ENCODE measurements at places on chromosomes 12 and 14.

GRCh38 chr14:79331830-79332229, 879.5 kb downstream of the DIO2 start:
- DNase-seq = no peak

- no peak for DNase-seq
These were observed 245.6 kb upstream of the NPAS3 start for GRCh38 chr14:32693114-32693513.

DNA sequence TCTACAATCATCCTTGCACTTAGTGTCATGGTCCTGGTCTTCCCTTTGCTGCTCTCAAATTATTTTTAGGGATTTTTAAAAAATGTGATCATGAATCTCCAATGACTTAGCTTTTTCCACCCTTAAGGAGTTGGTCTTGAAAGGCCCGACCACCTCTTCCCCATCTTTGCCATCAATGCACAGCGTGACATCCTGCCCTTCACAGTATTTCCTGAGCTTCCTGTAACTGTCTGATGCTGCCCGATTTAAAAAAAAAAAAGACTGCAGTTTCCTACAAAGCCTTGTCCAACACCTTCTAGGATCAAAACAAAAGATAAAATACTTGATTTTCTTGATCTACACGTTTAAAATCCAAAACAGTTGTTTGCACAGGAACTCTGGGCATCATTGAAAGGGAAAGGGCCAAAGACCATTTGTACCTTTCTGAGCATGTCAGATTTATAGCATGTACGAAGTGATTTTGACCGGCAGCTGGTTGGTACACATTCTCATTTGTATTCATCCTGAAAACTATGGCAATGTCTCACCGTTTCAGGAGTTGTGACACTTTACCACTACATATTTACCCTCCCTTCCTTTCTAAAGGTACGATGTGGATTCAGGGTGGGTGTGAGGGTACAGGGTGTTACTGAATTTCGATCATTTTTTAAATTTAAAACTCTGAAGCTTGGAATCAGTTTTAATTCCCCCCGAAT, 7.4 kb upstream of the ELK3 start:
- no peak for DNase-seq

- no peak for DNase-seq
These were observed 137.2 kb upstream of the DNM1L start for GRCh38 chr12:32541754-32542374.

DNA sequence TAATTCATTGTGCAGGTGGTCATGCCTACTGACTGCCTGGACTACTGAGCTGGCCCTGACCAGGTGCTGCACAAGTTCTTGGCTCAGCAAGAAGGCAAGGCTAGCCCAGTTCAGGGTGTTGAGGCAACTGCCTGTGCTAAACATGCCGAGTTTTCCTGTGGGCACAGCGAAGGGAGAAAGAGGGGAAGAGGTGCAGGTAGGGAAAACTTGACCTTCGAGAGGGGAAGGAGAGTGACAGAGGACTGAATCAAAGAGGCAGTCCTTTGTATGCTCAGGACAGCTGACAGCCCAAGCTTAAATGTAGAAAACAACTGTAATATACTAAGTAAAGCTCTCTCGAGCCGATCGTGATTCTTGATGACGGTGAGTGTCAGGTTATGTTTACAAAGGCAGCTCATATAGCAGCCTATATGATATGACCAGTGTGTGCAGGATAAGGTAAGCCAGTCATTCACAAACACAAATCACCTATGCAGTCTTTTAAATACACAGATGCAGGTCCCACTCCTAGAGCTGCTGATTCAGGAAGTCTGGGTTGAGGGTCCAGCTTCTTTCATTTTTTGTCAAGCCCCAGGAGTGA, 2.6 kb downstream of the IRAK3 start:
- no peak for DNase-seq

DNA sequence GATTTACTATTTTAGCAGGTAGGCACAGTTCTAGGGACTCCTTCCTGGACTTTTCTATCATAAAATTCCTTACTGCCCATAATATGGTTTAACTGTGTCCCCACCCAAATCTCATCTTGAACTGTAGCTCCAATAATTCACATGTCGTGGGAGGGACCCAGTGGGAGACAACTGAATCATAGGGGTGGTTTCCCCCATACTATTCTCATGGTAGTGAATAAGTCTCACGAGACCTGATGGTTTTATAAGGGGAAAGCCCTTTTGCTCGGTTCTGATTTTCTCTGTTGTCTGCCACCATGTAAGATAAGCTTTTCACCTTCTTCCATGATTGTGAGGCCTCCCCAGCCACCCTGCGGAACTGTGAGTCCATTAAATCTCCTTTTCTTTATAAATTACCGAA, 10.0 kb upstream of the ETV6 start:
- no peak for DNase-seq

DNA sequence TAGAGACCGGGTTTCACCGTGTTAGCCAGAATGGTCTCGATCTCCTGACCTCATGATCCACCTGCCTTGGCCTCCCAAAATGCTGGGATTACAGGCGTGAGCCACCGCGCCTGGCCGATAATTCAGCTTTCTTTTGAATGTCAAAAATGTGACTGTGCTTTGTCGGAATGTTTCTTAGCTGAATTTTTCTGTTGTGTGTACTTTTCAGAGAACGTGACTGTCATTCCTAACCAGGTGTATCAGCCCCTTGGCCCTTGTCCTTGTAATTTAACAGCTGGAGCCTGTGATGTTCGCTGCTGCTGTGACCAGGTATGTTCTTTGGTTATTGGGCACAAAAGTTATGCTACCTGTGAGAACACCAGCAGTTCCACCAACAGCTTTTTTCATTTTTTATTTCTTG, 8.1 kb downstream of the TCTN2 start:
- no peak for DNase-seq

- DNase-seq = no peak
These were observed 273.9 kb upstream of the RGS6 start for GRCh38 chr14:71658261-71658860.

GRCh38 chr14:38880643-38881524, 222.2 kb downstream of the SEC23A start:
- no peak for DNase-seq

- DNase-seq = no peak
These were observed 14.1 kb upstream of the AMN1 start for GRCh38 chr12:31742891-31743290.

GRCh38 chr12:115012861-115013235, 328.9 kb upstream of the TBX3 start:
- no peak for DNase-seq

DNA sequence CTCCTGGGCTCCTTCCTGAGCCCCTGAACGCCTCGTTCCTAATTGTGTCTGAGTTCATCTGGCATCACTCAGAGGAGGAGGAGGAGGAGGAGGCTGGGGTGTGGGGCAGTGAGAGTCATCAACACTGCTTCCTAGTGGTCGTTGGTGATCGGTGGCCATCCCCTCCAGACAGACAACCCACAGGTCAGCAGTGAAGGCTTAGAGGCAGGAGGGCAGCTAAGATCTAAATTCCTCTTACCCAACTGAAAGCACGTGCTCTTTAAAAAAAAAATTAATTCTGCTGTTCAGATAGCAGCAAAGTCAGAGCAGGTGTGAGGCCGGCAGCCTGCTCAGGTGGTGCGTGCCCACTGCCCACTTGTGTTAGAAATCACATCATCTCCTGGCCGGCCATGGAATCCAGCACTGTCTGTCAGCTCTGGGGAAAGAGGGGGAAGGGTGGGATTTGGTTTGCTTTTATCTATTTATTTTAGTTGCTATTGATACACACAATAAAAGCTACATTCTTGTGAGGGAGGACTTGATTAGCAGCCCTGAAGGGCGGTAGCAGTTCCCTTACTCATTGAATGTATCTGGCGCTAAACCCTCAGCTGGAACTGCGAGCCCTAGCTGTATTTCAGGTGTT, 46.6 kb downstream of the PPP2R5C start:
- DNase-seq = no peak

- no peak for DNase-seq
These were observed 303.4 kb upstream of the PRICKLE1 start for GRCh38 chr12:42892702-42893551.

DNA sequence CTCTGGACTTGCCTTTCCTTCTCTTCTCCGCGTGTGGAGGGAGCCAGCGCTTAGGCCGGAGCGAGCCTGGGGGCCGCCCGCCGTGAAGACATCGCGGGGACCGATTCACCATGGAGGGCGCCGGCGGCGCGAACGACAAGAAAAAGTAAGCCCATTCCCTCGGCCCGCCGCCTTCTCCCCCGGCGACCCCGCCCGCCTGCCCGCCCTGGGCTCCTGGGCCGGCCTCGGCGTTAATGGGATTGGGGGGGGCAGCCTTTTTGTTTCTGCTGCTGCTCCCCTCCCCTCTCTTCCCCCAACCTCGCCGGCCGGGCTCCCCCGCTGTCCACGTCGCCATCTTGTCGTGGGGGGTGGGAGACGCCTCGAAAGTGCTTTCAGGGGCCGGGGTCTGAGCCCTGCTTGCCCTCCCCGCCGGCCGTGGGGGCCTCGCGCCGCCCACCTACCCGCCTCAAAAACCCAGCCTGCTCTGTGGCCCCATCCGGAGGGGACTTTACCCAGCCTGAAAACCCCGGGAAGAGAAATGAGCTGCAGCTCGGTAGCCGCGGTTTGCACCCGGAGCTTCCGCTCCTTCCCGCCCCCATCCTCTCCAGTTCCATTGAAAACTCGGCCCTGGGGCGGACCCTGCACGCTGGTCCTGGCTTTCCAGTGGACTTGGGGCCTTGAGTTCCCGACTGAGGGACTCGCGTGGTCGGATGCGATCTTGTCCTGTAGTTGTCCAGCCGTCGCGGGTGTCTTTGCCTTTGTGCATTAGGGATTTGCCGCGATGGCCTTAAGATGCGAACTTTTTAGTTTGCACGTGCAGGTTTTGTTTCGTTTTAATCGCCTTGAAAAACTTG, 598 bp downstream of the HIF1A start:
- DNase-seq = no peak

- no peak for DNase-seq
These were observed 332.5 kb downstream of the RGS6 start for GRCh38 chr14:72264716-72265115.

- DNase-seq = no peak
These were observed 17.7 kb downstream of the NGDN start for GRCh38 chr14:23487216-23487615.

- no peak for DNase-seq
These were observed 89.2 kb downstream of the PUS7L start for GRCh38 chr12:43669373-43669772.

DNA sequence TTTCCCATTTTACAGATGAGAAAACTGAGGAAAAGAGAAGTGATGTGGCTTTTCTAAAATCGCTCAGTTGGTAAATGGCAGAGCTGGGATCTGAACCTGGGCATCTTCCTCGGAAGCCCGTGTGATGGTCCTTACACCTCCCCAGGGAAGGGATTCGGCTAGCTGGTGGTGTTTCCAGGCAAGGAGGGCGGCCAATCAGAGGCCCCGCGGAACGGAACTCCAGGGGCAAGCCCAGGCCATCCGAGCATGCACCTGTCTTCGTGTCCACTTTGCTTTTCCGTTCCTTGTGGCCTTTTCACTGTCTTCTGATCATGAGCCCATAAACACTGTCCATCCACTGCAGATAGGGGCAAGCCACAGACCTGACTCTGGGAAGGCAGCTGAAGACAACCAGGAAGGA, 114.8 kb upstream of the TMEM132D start:
- no peak for DNase-seq

GRCh38 chr12:22969521-22969920, 344.6 kb downstream of the ETNK1 start:
- DNase-seq = no peak

DNA sequence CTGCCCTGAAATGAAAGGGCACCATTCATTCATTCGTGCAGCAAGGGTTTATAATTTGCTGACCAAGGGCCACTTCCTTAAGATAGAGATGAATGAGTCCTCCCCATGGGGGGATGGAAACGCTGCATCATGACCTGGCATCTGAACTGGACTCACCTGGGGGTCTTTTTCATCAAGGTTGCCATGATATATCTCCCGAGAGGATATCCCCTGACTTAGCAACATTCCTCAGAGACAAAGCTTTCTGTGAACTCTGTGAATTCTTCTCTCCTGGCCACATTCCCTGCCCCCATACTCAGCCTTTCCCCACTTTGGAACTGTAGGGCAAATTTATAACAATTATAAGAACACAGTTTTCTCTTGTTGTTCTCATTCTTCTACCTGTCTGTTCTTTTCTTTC, 30.8 kb downstream of the SRRM4 start:
- no peak for DNase-seq

DNA sequence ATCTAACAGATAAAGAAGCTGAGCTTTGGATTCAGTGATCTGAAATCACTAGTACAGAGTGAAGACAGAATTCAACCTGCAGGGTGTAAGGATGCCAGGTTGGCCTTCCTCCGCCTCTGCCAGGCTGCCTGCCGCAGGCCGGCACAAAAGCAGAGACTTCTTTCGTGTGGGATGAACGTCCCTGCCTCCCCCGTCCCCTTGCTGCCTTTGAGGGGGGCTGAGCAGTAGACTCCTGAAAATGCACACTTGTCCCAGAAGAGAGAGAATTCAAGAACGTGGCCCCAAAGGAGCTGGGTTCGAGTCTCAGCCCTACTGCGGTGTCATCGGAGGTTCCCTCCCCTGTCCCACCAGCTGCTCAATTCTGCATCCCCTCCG, 154.3 kb downstream of the BCL11B start:
- DNase-seq = no peak

- DNase-seq = no peak
These were observed 21.7 kb downstream of the TMBIM6 start for GRCh38 chr12:49763006-49763591.

- DNase-seq = no peak
These were observed 24.7 kb upstream of the IRF2BPL start for GRCh38 chr14:77053046-77053841.

Measured in glomerular endothelial cell (primary cell).